Right ventricle myocardium inferior (tissue), 1 donor: ENCODE measurements at places on chromosomes 5 and 9. TPM values are rescaled to one million over a fixed set of nuclear protein-coding genes. Genes with fewer than 3 reads are reported as not detected.
A peak's percentile ranks its signal among the peaks of the same experiment; 100 is the strongest.

The BHMT2 gene
- 8.9 TPM for total RNA-seq

The SPARC gene
- 517 TPM for total RNA-seq

The INSL4 gene
- not detected for total RNA-seq

The TAF11L5 gene
- total RNA-seq: not detected

The PHF24 gene
- total RNA-seq: 0.22 TPM

The PRSS3 gene
- total RNA-seq: not detected

The ADAMTS12 gene
- total RNA-seq: 2.1 TPM

The LCP2 gene
- 6.7 TPM for total RNA-seq

- no peak for DNase-seq
Observed at GRCh38 chr5:146338774-146339714, at the start of gene POU4F3. Gene POU4F3, plus strand, starts transcription at chr5:146338839. Its CDS starts 274 bp downstream, at chr5:146339113.

DNA sequence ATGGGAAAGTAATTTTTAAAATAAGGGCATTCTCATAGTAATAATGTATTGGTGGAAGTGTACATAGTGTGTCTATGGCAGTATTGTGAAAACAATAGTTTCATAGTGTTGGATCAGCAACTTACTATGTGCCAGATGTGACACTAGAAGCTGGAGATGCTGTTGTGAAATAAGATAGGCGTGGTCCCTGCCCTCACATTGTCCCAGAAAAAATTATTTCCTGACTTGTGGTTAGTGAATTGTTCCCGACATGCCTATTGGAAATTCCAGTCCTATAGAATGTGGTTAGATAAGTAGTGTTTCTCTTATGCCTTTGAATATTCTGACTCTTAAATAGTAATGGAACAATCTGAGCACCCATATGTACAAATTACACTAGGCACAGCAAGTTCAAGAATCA, 55.3 kb upstream of the MTAP start:
- no peak for DNase-seq

DNA sequence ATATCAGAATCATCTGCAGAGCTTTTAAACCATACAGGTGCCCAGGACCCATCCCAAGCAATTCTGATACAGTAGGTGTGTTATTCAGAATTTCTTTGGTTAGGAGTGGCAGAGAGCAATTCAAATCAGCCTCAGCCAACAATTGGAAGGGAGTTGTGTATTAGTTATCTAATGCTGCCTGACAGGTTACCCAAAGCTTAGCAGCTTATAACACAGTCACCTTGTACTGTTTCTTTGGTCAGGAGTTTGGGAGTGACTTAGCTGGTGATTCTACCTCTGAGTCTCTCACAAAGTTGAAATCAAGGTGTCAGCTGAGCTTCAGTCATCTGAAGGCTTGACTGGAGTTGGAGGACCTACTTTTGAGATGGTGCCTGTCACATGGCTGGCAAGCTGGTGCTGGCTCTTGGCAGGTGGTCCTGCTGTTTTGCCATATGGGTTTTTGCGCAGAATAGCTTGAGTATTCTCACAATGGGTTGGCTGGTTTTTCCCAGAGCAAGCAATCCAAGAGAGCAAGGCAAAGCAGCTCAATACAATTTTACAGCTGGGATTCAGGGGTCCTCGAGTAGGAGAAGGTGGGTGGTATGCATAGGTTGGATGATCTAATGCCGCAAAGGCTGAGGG, 18.7 kb upstream of the CARNMT1 start:
- no peak for DNase-seq

DNA sequence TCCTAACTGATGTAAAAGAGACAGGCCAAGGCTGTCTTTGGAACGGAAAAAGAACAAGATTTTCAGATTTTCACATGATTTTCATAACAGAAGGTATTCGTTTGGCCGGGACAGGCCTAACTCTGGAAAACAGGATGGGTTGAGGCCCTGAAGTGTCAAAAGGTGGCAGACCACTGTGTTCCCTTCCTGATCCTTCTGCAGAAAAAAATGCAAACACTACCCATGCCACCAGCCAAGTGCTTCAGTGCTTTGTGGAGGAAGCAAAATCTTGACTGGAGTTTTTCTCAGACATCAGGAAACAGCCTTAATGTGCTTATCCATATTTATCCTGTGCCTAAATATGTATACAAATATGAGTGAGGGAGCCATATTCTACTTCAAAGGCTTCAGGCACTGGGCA, 113.5 kb upstream of the IL6ST start:
- DNase-seq: no peak

- no peak for DNase-seq
Observed at GRCh38 chr9:135727257-135727875, 25.4 kb downstream of the KCNT1 start.

GRCh38 chr5:33641744-33642505, 201.2 kb downstream of the TARS1 start:
- DNase-seq: no peak

GRCh38 chr5:65663804-65664521, 39.1 kb downstream of the SHLD3 start:
- no peak for DNase-seq

- DNase-seq: no peak
Observed at GRCh38 chr5:120613729-120614128, 149.6 kb downstream of the PRR16 start.

DNA sequence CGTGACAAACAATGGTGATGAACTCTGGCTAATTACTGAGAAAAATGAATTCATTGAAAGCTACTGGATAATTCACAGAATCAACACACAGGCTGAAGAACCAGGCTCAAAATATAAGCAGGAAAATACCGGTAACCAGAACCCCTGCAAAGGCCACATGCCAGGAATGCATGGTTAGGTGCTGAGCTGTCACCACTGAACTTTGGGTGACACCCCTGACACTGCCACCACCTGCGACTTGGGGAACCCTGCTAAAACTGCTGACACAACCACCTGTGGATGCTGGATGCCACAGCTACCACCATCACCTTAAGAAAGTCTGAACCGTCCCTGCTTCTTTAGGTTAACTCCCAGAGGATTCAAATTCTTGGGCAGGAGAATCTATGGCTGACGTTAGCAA, 72.0 kb upstream of the NR4A3 start:
- no peak for DNase-seq

DNA sequence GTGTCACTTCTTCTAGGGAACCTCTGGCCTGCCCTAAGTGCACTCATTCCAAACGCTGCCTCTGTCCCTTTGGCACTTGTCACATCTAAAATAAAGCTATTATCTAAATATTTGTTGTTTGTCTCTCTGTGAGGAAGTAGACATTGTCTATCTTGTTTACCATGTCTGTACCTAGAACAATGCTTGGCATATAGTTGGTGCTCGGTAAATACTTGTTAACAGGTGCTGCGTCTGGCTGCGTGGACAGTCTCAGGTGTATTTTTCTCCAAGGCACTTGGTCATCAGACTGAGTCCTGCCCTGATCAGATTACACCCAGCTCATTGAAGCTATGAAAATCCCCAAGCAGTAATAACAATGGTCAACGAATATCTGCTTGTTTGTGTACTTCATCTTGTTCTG, 174.9 kb upstream of the SMIM23 start:
- no peak for DNase-seq

GRCh38 chr5:139982157-139982974, 60.7 kb downstream of the NRG2 start:
- DNase-seq: no peak

- no peak for DNase-seq
Observed at GRCh38 chr5:92912283-92912682, 668.7 kb downstream of the NR2F1-AS1 start.

- DNase-seq: peak; percentile 82
Observed at GRCh38 chr5:127229185-127229889, 61.3 kb upstream of the MEGF10 start.

DNA sequence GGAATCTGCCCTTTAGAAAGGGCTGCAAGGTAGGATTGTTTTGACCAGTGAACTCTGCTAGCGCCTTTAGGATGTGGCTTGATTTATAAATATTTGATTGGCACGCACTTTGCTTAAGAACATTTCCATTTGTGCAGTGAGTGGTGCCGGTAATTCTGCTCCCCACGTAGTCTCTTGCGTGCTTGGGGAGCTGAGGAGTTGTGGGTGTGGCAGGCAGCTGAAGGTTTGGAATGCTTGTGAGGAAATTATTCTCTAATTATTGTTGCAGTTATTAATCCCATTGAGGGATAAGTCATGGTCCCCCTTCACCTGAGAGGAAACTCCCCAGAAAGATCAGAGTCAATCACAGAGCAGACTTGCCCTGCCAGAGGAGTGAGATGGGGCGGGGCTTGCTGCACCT, 76.7 kb downstream of the FGF1 start:
- DNase-seq: no peak

GRCh38 chr9:16976427-16976826, 106.0 kb upstream of the BNC2 start:
- no peak for DNase-seq

DNA sequence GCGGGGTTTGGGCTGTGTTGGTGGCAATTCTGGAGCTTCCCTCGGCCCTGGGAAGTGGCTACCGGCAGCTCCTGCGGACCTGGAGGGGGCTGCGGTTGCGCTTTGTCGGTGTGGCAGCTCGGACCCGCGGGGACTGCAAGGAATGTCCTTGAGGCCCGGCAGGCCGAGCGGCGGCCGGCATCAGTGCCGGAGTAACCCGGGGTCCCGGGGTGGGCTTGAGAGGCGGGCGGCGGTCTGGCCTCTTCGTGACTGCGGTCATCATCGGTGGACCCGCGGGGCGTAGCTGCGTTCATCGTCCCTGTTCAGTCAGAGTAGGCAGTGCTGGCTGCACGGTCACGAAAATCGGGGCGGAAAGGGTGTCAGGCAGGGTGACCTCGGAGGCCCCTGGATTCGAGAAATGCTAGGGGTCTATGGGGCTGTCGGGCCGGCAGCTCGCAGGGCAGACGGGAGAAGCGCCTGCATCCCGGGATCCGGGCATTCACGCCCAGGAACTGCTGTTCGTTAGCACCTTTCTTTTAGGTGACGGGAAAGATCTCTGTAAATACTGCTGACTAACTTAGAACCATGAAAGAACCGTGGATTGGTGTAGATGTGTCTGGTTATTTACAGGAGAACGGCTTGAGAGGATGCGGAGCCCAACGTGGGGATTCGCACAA, 474 bp downstream of the HMGCR start:
- no peak for DNase-seq

GRCh38 chr9:18018661-18019060, 439.8 kb downstream of the SH3GL2 start:
- no peak for DNase-seq

DNA sequence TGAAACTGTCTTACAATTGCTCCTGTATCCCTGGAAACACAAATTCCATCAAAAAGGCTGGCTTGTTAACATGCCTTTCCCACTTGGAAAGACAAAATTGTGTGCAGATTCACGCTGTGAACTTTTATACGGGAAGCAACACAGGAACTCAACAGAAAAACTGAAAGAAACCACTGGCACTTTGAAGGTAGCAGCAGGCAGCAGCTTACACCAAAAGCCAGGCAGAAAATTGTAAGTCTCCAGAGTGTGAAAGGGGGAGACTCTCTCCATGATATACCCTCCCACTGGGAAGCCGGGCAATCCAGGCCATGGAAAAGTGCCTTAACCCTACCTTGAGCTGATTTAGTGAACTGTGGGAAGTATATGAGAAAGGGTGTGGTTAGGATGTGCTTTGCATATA, 943.7 kb downstream of the CDH18 start:
- no peak for DNase-seq

- peak; percentile 50 for DNase-seq
Observed at GRCh38 chr9:93267091-93267541, 83.2 kb downstream of the WNK2 start.

- DNase-seq: no peak
Observed at GRCh38 chr5:39225405-39226099, 6.2 kb upstream of the FYB1 start.

DNA sequence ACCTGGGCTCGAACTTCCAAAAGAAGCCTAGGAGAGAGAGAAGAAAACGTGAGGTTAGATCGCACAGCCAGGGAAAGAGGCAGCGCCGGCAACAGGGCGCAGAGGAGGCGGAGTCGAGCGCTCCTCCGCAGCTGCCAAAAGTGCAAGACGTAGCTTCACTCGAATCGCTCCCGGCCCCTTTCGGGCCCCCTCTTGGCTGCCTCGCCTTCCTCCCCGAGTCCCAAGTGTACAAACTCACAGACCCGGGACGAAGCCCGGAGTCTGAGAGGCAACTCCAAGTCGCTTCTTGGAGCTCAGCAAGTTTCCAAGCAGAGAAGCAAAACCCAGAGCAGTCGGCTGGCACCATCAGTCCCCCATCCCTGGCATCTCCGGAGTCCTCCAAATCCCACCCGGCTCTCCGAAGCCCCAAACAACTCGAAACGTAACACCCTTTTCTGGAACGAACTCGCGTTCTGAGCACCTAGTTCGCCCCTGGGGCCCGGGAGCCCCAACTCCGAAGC, 1.2 kb downstream of the MIER3 start:
- peak; percentile 85 for DNase-seq

GRCh38 chr9:98795970-98796363, 388 bp downstream of the ANKS6 start:
- DNase-seq: no peak

DNA sequence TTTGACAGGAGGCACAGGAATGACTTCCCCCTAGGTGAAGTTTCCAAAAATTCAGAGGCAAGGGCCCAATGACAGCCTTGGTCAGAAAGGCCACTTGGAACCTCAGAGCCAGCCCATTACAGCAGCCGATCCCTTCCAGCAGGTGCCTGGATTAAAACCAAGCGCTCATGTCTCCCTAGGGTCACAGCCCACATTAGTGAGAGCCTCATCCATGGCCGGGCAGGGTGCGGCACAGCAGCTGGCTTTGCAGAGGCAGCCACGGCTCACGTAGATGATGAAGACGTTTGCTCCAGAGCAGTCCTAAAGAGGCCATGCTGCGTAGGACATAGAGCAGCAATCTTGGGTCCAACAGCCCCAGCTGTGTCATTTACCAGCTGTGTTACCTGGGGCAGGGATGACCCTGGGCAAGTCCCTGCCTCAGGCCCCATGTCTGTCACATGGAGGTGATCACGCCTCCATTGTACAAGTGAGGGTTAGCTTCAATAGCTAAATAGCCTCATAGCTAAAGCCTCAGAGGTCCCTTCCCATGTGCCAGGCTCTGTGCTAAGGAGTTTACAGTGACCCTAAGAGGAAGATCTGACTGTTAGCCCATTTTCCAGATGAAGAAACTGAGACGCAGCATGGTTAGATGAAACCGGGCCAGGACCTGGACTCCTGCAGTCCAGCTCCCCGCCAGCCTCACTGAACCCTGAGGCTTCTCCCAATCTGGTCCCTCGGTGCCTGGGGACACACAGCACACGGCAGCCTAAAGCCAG, 39.2 kb downstream of the NEK6 start:
- DNase-seq: no peak

DNA sequence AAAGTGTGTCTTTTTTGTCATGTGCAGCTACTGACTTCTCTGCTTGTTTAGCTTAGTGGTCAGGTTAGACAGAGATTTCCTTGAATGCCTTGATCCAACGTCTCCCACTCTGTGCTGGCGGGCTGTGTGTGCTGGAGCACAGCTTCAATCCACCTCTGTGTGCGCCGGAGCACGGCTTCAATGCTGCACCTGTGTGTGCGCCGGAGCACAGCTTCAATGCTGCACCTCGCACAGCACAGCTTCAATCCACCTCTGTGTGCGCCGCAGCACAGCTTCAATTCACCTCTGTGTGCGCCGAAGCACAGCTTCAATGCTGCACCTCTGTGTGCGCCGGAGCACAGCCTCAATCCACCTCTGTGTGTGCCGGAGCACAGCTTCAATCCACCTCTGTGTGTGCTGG, 69.0 kb upstream of the PHYKPL start:
- peak; percentile 17 for DNase-seq
